ENCODE measurements at places on chromosomes 2 and 18.

DNA sequence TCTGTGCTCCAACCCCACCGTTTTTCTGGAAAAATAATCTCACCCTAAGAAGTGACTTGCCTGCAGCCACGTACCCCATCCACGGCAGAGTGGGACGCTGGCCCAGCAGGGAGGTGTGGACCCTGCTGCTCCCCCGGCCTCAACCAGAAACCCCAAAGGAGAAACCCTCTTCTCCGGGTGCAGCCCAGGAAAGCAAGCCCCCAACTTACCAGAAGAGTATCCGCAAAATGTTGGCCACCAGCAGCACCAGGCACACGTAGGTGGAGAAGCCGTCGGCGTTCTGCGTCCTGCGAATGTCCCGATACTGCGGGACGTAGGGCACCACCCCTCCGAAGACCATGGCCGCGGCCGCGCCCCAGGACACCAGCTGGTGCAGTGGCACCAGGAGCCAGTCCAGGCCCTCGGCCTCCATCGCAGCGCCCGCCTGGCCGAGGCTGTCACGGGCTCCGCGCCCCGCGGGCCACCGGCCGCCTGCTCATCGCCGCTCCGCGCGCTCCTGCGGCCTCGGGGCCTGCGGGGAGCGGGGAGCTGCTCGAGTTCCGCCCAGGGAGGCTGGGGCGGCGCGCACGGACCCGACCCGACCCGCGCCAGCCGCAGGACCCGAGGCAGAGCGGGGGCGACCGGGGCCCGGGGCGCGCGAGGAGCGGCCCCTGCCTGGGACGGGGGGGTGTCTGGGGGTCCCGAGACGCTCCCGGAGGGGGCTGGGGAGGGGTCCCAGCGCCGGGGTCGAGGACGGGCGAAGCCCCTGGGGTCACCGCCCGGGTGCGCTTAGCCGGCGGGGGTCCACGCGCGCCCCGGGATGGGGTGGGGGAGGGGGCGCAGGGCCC lies 725 bp downstream of the SLC66A2 start:
- DNase-seq: no peak

DNA sequence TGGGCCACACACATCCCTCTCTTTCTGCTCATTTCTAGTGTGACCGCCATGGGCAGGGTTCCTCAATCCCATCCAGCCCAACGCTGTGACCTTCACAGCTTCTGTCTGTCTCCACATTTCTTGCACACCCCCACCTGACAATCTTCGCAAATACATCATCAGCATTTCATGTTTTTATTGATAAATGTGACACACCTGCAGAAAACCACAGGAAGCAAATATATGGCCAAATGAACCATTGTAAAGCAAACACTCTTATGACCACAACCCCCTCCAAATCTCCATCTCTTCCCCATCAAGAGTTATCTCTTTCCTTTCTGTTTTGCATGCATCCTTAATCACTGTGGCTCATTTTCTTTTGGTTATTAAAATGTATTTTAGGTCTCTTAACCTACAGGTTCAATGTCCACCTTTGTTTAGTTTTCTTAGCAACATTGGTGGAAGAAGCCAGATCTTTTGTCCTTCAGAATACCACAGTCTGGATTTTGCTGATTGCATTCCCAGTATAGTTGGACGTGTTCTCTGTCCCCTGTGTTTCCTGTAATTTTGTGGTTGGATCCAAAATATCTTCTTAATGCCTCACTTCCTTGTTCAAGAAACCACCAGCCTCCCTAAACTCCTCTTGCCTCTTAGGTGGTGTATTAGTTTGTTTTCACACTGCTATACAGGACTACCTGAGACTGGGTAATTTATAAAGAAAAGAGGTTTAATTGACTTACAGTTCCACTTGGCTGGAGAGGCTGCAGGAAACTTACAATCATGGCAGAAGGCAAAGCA lies 9.8 kb upstream of the NCK2 start:
- no peak for DNase-seq

DNA sequence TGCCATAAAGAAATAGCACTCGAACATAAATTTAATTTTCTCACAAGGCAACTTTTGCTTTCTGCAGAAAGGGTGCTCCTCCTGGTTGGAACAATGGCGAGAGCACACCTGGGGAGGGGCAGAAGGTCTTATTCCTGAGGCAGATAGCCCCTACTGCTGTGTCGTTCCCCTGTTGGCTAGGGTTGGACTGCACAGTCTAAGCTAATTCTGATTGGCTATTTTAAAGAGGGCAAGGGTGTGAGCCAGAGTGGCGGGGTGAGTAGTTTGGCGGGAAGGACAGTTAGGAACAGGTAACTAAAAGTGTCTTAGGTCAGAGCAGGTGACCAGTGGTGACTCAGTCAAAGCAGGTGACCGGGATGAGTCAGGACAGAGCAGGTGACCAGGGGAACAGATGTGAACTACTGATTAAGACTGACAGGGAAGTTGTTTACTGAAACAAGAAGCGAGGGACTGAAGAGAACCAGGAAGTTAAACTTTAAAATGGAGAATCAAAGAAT lies 49.7 kb upstream of the AGAP1 start:
- DNase-seq: no peak

DNA sequence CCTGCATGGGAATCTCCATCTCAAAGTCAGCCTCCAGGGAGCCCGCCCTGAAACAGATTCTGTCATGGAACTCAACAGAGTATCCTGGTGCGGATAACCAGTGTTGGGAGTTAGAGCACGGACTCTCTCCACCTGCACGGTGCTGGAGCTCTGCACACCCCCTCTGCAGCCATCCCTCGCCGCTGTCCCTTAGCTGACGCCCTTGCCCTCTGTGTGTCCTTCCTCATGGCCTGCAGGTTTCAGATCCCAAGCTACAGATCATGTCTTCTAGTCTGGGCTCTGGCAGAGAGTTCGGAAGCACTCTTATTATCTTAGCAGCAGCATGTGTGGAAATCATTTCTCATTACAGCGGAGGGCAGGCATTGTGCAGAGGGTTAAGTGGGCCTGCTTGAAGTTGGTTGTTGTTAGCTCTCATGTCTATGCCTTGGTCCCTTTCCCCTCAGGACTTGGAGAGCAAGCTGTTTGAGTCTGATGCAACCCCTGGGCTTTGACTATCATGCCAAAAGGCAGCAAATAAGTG lies 26.0 kb downstream of the TMEM127 start:
- no peak for DNase-seq

GRCh38 chr2:153661801-153662200 lies 183.2 kb upstream of the RPRM start:
- no peak for DNase-seq

DNA sequence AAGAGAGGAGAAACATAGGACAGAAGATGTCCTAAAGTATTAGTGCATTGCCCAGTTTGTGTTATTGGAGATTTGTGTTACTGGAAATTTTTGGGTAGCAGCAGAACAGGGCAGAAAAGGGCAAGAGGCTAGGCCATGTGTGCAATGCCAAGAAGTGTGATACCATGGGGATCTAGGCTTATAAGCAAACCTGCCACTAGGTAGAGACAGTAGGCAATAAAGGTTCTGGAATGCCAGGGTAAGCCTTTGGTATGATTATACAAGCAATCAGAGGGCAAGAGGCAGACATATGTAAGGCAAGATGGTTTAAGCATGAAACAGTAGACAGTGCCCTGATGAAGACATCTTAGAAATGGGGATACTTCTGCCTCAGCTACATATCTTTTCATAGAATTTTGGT lies 12.3 kb upstream of the CERS6 start:
- DNase-seq: no peak

GRCh38 chr2:204726831-204727230 lies 181.6 kb downstream of the PARD3B start:
- no peak for DNase-seq

- DNase-seq: no peak
Measured at GRCh38 chr2:43123981-43124686, 102.3 kb downstream of the ZFP36L2 start.

DNA sequence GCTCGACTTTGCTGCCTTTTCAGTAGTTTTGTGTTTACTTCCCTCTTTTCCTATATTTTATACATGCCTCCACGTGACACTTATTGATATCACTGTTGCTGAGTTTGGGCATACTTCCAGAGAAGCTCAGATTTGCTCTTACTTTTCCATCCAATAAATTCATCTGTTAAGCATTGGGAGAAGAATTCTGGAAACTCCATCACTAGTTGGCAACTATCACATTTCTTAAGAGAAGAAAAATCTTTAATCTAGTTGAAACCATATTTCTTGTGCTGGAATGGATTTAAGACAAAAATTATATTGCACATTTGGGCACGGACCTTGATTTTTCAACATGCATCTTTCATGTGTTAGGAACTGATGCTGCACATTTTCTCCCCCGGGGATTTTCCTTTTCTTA lies 52.6 kb upstream of the CPO start:
- no peak for DNase-seq

DNA sequence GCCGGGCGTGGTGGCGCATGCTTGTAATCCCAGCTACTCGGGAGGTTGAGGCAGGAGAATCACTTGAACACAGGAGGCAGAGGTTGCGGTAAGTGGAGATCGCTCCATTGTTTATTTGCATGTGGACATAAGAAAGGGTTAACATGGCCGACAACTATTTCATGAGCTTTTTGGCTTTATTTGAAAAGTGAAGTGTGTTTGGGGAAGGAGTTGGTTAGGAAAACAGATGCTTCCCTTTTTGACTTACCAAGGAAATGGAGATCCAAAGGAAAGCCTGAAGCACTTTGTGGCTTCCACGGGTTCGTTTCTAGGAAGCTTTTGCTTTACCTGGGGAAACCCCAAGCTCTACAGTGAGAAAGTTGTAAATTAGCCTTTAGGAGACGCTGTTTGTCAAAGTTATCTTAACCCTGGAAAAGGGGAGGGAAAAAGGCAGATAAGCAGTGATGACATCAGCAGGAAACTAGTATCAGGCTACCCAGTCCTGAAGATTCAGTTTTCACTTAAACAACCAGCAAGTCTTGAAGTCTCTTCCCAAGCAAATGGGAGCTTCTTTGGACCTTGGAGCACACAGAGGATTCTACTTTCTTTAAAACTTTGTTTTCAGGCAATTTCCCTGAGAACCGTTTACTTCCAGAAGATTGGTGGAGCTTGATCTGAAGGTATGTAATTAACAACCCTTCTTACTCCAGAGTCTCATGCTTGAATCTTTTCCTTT lies at the start of gene CASP10:
Gene CASP10, plus strand, starts transcription at position 492 of the 715 bp plus-strand sequence. CDS start 2,637 bp downstream, outside the sequence.
- no peak for DNase-seq

DNA sequence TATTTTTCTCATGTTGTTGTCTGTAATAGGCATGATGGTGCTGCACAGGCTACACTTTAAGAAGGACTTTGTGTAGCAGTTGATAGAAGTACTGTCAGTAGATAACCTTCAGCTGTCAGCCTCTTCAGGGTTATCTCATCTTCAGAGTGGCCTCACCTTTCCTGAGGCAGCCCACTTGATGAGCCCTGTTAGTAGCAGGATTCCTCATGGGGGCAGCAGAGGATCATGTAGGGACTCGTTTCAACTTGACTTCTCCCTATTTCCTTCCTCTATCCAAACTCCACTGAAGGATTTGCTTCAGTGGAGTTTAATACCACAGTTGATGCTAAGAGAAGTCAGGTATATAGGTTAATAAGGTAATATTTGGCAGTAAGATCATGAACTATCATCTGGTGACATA lies 530.3 kb upstream of the FSIP2 start:
- DNase-seq: no peak

- DNase-seq: no peak
Measured at GRCh38 chr18:25648716-25649260, 296.8 kb upstream of the ZNF521 start.

DNA sequence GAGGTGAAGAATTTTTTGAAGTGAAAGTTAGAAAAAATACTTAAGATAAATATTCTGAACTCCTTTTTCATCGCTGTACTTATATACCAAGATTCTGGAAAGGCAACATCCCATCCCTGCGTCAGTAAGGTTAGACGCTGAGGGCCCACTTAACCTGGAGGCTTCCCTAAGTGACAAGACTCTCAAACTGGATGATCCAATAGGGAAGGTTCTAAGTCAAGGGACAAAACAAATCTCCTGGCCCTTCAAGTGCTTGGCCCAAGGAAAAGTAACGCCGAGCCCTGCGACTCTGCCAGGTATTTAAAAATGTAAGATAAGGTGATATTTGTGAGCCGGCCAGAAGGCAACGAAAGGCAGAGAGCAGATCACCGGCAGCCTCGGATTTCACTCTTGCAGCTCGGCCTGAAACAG lies 1.3 kb downstream of the STK39 start:
- DNase-seq: no peak

- DNase-seq: no peak
Measured at GRCh38 chr2:122157158-122157557, 401.7 kb downstream of the TSN start.

DNA sequence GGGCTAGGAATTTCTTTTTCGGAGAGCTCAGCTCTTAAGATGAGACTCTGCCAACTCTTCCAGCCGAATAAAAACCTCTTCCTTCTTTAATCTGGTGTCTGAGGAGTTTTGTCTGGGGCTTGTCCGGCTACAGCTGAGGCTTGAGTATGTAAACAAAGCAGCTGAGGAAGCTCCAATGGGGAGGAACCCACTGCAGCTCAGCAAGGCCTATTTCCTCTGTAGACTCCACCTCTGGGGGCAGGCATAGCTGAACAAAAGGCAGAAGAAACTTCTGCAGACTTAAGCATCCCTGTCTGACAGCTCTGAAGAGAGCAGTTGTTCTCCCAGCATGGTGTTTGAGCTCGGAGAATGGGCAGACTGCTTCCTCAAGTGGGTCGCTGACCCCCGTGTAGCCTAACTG lies 838.7 kb downstream of the CCDC85A start:
- DNase-seq: no peak

DNA sequence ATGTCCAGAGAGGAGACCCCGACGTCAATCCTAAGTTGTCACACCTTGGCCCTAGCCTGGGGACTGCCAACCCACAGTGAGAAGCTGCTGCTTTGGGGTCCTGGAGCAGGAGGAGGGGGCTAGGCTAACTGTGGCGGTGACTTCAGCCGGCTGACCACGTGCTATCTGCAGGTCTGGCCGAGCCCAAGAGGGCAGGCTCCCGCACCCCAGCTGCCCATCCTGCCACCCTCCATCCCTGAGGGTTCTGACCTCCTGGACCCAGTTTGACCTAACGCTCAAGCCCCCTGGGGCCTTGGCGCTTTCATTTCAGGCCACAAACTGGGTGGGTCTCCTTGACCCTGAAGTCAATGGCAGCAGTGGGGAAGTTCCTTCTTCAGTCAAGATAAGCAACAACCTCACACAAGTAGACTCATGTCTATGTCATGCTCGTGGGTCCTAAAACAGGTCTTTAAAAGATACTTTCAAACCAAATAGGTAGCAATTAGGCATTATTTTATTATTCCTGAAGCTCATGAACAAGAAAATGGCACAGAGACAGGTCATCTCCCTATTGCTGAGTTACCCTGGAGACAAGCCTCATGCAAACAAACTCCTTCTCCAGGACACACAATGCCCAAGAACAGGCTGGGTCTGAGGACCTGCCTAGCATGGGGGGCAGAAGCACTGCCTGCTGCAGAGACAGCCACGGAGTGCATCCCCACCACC lies 2.3 kb downstream of the HES6 start:
- DNase-seq: no peak
